ENCODE measurements at places on chromosomes 7 and 10.

DNA sequence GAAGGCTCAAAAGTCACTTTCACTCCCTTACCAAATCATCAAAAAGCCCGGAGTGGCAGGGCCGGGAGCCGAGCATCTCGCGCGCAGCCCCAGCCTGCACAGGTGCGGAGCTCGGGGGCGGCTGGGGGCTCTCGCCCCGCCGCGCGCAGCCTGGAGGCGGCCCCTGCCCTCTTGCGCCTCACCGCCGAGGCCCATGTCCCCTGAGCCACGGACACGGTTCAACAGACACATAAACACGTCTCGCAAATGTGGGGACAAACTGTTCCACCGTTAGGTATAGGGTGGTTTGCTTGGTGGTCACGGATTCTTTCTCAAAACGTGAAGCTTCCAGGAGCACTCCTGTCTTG is 700 bp downstream of the GSAP start:
- no peak for DNase-seq

DNA sequence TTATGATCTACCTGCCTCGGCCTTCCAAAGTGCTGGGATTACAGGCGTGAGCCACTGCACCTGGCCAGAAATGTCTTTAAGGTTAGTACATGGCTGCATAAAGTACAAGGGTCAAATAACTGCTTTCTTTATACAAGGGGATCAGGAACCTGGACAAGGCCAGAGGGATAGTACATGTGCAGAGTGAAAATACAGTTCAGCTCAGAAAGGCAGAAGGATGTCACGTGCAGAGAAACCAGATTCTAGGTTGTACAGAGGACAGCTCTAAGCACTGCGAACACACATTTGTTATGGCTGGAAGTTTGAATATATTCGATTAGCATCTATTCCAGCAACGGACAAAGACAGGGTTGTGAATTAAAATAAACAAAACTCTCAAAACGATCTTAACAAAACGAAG is 6.0 kb upstream of the RSBN1L start:
- DNase-seq, result no peak

- no peak for DNase-seq
Measured at GRCh38 chr7:127845522-127846214, 185.6 kb downstream of the LRRC4 start.

DNA sequence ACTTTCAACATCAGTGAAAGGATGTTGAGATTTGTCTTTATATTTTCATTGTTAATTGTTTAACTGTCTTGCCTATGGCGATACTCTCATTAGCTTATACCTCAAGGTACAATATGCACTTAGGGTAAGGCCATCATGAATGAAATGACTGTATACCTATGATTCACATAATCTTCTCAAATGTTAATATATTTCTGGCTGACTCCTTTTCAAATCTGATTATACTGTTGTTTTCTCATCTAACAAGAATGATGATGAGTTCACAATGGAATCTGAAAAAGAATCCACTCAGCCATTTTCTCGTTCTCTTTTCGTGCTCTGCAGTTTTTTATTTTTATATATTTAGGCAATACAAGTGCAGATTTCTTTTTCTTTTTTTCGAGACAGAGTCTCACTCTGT is 159.1 kb downstream of the ARHGAP12 start:
- no peak for DNase-seq

DNA sequence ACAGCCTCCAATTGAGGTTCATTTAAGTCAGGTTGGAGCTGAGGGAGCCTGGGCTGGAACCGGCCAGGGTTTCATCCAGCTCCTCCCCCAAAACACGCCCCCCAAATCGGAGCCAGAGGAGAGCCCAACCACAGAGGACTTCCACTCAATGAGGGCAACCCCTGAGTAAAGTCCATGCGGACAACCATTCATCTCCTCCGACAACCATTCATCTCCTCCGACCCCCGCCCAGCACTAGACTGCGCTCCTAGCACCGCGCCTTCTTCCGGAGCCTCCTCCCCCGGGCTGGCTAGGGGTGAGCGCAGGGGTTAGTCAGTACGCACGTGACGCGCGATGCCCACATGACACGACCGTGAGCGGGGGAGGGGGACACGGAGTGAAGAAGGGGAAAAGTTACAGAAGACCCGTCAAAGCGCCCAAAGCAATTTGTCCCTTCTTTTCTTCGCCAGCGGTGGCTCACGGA is 1.4 kb downstream of the MAGI2 start:
- no peak for DNase-seq
